ENCODE measurements at places on chromosomes 3 and 15.
A peak's percentile ranks its signal among the peaks of the same experiment; 100 is the strongest.

DNA sequence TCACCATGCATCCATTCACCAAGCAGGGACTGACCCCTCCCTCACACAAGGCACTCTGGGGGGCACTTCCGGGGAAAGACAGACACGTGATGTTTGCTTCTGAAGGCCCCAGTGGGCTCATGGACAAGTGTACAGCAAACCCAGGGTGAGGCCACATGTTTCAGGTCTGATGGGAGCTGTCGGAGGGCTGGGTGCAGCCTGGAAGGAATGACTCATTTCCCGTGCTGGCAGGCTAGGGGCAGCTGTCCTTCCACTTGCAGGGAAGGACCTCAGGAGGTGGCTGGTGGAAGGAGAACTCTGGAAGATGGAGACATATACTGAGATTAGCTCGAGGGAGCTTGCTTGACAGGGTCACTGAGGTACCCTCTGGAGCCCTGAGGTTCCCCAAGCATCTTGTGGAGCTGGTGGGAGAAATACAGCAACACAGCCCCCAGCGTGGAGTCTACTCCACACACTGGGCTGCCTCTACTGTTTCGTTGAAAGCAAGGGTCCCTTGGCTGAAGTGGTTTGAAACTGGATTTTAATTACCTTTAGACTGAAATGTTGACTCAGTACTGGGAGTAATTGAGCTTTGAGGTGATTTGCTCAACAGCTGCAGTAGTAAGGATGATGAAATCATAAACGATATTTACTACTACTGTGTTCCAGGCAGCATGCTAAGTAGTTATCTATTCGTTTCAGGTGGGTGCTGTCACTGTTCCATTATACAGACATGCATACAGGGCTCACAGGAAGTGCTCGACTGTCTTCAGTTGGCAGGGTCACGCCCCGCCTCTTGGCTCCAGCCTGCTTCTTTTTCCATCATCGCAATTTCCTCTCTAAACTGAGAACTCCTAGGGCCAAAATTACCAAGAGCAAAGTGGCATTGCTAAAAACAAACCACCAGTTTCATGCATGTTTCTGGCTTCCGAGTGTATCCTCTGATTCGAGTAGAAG is 230.4 kb downstream of the ADAMTS17 start:
- peak; percentile 14 for DNase-seq

- DNase-seq, result no peak
Observed at GRCh38 chr3:69864766-69865165, 125.5 kb downstream of the MITF start.

DNA sequence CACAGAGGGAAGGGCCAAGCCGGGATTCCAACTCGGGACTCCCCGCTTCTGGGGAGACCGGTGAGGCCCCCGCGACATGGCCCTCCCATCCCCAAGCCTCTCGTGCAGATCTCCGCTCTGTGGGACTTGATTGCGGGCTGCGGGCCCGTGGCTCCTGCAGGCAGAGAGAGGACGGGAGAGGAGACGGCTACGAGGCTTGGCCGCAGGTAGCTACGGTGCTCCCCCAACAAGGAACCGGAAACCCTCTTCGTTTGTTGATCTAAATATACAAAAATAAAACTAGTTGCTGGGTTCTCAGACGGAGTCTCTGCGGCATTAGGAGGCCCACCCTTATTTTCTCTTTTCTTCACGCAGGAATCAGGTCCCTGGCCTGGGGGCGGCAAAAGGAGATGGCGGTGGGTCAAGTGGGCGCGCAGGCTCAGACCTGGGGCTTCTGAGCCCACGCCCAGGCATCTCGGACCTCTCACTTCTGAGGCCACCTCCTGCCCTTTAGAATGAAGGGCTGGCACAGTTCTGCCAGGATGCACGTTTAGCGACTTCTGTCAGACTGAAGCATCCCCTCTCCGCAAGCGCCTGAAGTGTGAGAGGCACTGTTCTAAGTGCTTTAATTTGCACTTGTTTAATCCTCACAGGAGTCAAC is 10.9 kb downstream of the GNB5 start:
- peak; percentile 5 for DNase-seq

- DNase-seq, result no peak
Observed at GRCh38 chr3:59388555-59389270, 338.9 kb upstream of the CFAP20DC start.

DNA sequence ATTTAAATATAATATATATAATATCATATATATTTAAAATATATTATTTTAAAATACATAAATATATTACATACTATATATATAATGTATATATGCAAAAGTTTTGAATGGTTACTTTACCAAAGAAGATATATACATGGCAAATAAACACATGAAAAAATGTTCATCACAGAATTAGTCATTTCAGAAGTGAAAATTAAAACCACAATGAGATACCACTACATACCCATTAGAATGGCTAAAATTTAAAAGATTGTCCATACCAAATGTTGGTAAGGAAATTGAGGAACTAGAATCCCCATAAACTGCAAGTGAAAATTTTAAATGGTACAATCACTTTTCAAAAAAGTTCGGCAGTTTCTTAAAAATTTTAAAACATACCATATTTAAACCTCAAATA is 23.6 kb upstream of the COL8A1 start:
- no peak for DNase-seq

- no peak for DNase-seq
Observed at GRCh38 chr3:135837977-135838631, 127.4 kb upstream of the PPP2R3A start.

- no peak for DNase-seq
Observed at GRCh38 chr15:63940966-63941620, 105.2 kb downstream of the DAPK2 start.

DNA sequence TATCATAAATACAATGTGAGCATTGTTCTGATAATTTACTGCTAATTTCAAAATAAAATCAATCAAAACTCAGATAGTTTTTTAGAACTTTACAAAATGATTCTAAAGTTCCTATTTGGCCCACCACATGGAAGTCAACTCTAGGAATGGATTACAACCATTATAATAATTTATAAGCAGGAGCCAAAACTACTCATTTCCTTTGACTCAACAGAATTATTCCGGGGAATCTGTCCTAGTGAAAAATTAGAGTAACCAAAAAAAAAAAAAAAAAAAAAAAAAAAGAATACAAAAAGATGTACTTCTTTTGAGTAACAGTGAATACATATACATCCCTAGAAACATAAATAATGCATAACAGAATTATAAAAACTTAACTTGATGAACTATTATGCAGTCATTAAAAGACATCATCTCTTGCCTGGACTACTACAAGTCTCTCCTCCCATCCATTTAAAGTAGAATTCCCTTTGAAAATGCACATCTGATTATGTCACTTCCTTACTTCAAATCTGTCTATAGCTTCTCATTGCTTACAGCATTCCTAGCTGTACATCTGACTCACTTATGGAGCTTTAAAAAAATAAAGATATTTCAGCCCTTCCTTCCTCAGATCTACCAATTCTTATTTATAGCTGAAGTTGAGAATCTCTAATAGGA is 43.4 kb downstream of the HDGFL3 start:
- DNase-seq, result no peak

GRCh38 chr3:42612217-42612616 is 11.7 kb downstream of the NKTR start:
- no peak for DNase-seq

- DNase-seq, result no peak
Observed at GRCh38 chr15:57017024-57017423, 98.6 kb downstream of the TCF12 start.

GRCh38 chr15:45128971-45129639 is 574 bp downstream of the DUOXA1 start:
- DNase-seq, result no peak

DNA sequence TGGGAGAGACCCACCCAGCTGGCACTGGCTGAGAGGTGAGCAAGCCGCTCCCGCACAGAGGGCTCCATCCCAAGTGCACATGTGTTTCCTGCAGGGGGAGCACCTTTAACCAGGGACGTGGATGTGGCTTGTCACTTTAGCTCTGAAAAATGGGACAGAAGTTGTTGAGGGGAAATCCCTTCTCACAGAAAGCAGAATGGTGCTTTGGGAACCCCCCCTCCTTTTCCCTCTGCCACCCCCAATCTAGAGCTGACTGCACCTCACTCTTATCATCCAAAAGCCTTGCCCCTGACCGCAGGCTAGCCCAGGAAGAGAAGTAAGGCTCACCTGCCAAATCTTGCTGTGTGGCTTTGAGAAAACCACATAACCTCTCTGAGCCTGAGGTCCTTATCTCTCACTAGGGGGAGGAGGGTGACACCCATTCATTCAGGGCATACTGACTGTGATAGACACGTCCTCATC is 77.9 kb downstream of the RPN1 start:
- peak; percentile 25 for DNase-seq

DNA sequence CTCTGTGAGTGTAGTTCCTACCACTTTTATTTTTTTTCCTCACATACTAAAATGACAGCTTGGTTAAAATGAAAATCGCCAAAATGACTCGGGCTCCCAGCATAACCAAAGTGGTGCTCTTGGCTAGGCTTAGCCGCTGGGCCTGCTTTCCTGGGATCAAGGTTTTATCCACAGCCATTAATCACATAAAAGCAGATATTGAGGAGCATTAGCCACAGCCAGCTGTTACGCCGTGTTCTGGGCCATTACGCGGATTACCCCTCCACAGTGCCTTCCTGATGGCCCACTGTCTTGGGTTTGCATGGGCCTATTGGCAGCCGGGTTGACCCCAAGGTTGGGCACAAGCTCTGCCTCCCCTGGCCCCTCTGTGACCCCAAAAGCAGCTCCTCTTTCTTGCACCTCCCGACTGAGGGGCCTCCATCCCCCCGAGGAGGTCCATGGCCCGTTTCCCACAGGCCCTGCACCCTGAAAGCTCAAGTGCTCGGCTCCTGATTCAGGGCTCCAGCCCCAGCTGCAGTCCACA is 30.4 kb upstream of the TRPM1 start:
- no peak for DNase-seq

- DNase-seq, result no peak
Observed at GRCh38 chr3:23950293-23950692, 5.2 kb downstream of the NR1D2 start.

DNA sequence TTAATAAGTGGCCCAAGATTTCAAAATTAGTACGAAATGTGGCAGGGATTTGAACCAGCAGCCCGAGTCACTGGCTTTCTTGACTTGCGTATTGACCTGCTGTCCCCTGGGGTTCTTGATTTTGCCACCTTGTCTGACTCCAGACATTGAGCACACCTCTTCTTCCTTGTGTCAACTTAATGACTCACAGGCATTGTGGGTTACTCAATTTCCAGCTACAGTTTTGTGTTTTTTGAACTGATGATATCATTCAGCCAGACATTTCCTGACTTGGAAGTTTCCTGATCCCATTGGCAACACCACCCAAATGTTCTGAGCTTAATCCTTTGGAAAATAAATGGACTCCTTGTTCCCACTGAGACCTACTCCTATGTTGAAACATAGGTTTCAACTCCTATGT is 64.2 kb downstream of the MOBP start:
- DNase-seq, result no peak

DNA sequence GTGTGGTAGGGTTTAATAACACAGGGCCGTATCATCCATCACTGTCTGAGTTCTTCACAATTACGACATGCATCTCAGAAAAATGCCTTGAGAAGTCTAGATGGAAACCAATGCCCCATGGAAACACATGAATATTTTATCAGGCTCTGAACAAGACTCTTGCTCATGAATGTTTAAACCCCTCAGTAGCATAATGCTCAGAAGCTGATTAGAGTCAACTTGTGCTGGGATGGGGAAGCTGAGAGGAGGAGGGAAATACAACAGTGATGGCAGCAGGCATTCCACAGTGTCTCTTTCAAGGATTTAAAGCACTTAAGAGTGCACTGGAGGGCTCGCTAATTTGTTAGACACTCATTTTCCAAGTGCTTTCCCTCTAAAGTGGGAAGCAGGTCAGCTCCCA is 3.8 kb downstream of the GPR156 start:
- no peak for DNase-seq

- DNase-seq, result no peak
Observed at GRCh38 chr15:29689287-29689986, 132.8 kb downstream of the TJP1 start.

DNA sequence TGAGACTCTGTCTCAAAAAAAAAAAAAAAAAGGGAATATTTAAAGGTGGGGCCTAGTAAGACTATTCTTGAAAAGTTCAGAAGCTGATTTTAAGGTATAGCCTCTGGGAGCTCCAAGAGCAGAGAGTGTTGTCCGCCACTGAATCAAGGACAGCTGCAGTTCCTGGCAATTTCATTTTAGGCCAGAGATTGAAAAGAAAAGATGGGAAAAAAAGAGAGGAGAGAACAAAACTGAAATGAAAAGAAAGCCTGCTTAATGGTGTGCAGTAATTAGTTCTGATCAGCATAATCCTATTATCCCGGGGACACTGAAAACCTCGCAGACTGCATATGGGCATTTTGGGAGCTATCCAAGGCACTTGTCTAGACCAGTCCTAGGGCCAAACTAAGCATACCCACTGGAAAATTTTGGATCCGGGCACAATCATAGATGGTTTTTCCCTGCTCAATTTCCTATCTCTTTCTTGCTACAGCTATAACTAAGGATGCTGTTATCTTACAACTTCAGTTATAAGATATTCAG is 43.2 kb downstream of the EHHADH start:
- no peak for DNase-seq

- no peak for DNase-seq
Observed at GRCh38 chr15:93091465-93091864, 2.5 kb upstream of the RGMA start.

- DNase-seq, result no peak
Observed at GRCh38 chr3:23038471-23038870, 164.7 kb upstream of the UBE2E2 start.

- DNase-seq, result no peak
Observed at GRCh38 chr15:48759921-48760320, 50.9 kb downstream of the CEP152 start.

DNA sequence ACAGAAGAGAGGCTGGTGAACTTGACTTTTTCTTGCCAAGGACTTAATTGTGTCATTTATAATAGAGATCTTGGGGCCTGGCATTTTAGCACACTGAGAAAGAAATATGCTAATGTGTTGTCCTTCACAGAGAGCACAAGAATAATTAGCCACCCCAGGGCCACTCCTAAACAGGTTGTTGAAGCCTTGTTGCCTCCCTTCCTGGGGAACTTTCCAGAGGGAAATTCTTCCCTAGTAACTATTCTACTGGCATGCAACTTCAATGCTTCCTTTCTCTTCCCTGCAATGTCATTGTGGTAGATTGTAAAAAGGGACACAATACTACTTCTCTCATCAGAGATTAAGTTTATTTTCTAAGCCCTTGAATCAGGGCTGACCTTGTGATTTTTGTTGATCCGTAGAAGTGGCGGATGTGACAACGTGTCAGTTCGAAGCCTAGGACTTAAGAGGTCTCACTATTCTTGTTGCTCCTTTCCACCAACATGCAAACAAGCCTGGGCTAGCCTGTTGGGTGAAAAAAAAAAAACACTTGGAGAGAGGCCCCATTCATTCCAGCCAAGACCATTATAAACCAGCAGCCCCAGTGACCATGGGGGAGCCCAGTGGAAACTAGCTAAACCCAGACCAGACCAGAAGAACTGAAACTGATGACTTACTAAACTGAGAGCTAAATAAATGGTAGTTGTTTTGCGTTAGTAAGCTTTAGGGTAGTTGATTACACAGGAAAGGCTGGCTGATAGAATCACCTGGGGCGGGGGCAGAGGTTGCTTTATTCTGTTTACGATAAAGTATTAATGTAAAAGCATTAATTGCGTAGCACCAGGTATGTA is 287.2 kb downstream of the SHQ1 start:
- no peak for DNase-seq

GRCh38 chr3:134839990-134840389 is 44.9 kb downstream of the EPHB1 start:
- no peak for DNase-seq

- no peak for DNase-seq
Observed at GRCh38 chr3:128492671-128493569, at the start of gene GATA2. Gene GATA2, minus strand, starts transcription at chr3:128493201. Its CDS starts 6,170 bp downstream, at chr3:128487031.

Measured in activated CD4-positive, alpha-beta T cell treated with anti-CD3 and anti-CD28 coated beads, Interleukin-2, amount 50 U/mL, for 24 hours (primary cell).